ENCODE measurements at places on chromosomes 16 and 17.

DNA sequence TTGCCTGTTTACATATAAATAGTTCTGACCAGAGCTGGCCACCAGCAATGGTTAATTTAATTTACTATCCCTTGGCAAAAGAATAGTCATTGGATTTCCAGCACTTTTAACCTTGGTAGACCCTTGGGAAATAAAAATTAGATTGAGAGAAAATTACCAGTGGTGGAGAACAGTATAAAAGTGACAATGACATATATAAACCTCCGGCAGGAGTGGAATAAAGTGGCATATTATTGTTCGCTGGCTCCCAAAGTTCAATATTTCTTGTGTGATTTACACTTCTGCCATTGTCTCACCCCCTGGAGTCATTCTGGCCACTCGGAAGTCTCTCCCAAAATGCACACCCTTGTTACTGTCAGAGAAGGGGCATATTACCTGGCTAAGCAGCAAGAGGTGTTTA lies 347.7 kb downstream of the NPIPA8 start:
- DNase-seq = no peak

- DNase-seq = peak; percentile 61
Observed at GRCh38 chr17:75326226-75326848, 37.1 kb upstream of the SLC25A19 start.

DNA sequence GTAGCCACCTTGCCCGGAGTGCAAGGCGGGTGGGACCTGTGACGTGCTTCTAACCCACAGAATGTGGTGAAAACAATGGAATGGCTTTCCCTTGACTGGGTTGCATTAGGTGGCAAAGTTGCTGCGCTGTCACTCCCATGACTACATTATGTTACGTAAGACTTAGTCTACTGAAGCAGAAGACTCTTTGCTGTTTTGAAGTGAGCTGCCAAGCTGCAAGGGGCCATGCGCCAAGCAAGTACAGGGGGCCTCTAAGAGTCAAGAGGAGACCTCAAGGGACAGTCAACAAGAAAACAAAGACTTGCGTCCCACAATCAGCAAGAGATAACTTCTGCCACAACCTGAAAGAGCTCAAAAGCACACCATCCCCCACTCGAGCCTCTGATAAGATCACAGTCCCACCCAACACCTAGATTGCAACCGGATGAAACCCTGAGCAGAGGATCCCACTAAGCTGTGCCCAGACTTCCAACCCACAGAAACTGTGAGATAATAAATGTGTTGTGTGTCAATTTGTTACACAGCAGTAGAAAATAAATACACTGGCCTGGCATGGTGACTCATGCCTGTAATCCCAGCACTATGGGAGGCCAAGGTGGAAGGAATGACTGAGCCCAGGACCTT lies 16.5 kb downstream of the ANKRD11 start:
- no peak for DNase-seq

DNA sequence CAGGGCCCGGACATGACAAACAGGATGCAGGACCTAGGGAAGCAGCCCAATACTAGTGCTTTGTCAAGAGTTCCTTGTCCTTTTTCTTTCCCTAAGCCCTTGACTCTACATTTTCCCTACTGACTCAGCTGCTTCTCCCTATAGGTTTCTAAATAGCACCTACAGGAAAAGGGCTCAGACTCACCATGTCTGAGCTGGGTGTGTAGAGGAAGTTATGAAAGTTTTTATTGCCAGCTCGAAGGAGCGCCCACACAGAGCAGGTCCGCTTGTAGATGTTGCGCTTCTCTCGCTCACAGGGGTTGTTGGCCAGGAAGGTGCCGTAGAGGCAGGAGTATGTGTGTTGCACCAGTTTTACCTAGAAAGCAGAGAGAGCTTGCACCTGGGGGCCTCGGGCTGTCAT lies 10.6 kb downstream of the MTMR4 start:
- no peak for DNase-seq

GRCh38 chr16:67857547-67858233 lies 10.2 kb upstream of the CENPT start:
- peak; percentile 49 for DNase-seq

- DNase-seq = no peak
Observed at GRCh38 chr17:72466606-72467005, 345.8 kb downstream of the SOX9 start.

- no peak for DNase-seq
Observed at GRCh38 chr17:12826431-12826830, 37.1 kb downstream of the ARHGAP44 start.

Measured in fibroblast of upper back skin (primary cell).